ENCODE measurements at places on chromosomes 13 and 19.

DNA sequence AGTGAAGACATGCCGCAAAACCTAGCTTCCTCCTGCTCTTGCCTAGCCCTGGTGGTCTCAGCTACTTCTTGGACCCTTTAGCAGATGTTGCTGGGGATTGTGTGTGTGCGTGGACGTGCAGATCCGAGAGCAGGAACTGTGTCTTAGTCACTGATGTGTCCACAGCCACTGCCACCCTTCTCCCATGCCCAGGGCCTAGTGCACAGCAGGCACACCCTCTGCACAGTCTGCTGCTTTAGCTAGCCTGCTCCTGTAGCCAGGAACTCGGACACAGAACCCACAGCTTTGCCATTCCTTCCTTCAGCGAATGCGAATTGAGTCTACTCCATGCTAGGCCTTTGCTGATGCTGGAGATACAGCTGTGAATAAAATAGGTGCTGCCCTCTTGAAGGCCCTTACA, 2.3 kb downstream of the CLPTM1 start:
- no peak for DNase-seq

- DNase-seq: no peak
These were observed 4.4 kb downstream of the GJB6 start for GRCh38 chr13:20227730-20228129.

- DNase-seq: no peak
These were observed 405.5 kb downstream of the TBC1D4 start for GRCh38 chr13:75076476-75076875.

GRCh38 chr13:97234742-97235141, 12.6 kb downstream of the MBNL2 start:
- no peak for DNase-seq

- DNase-seq: no peak
These were observed 96.0 kb downstream of the OLFM4 start for GRCh38 chr13:53124623-53125022.

DNA sequence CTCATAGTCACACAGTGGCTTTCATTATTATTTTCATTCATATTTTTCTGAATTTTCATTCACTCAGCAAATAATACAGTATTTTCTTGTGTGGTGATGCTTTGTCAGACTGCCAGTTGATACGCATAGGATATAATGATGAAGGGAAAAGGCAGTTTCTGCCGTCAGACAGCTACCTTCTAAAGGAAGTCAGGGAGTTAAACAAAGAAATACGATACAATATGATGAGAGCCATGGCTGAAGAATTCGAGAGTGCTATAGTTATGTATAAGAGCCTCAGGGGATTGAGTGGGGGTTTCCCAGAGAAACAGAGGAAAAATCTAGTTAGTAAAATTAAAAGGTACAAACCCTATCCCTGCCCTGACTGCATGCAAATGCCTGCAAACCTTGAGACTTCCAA, 479.1 kb downstream of the OLFM4 start:
- no peak for DNase-seq

GRCh38 chr19:18433735-18434398, 4.1 kb downstream of the ISYNA1 start:
- DNase-seq: no peak
